Hematopoietic multipotent progenitor cell (in vitro differentiated cells): ENCODE measurements at places on chromosomes 5 and 9. TPM values are rescaled to one million over a fixed set of nuclear protein-coding genes. Genes with fewer than 3 reads are reported as not detected.

- DNase-seq, result no peak
Observed at GRCh38 chr5:140883373-140883772, 1.4 kb downstream of the PCDHA13 start.

GRCh38 chr5:137122075-137122474 lies 377.1 kb downstream of the SPOCK1 start:
- no peak for DNase-seq

- DNase-seq, result no peak
Observed at GRCh38 chr9:4177970-4178758, 121.7 kb downstream of the GLIS3 start.

DNA sequence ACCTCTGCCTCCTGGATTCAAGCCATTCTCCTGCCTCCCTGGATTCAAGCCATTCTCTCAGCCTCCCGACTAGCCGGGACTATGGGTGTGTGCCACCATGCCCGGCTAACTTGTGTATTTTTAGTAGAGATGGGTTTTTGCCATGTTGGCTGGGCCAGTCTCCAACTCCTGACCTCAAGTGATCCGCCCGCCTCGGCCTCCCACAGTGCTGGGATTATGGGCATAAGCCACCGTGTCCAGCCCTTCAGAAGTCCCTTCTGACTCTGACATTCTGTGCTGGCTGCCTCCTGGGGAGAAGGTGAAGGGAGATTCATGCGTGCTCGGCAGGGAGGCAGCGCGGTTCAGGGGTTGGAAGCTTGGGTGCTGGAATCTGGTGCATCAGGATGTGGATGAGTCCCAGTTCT lies 28.8 kb downstream of the PRRX2 start:
- no peak for DNase-seq

DNA sequence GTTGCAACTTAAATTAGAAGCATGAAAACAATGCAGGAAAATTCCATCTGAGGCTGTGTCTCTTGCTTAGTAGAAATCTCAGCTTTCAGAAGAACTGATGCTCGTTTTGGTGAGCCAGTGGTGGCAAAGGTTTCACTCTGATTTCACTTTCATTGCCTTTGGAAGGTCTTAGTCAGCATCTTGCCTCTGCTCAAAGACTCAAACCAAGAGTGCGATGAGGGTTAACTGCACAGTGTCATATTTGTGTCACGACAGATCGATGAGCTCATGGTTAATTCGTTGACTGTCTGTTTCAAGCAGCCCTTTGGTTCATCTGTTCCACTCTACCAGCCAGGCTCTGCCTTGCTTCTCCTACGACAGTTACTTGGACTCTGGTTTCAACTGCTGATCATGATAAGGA lies 331.3 kb upstream of the KIF2A start:
- no peak for DNase-seq

- DNase-seq, result no peak
Observed at GRCh38 chr5:31516802-31517201, 15.1 kb downstream of the DROSHA start.

GRCh38 chr5:157961896-157962590 lies 103.1 kb upstream of the CLINT1 start:
- no peak for DNase-seq

DNA sequence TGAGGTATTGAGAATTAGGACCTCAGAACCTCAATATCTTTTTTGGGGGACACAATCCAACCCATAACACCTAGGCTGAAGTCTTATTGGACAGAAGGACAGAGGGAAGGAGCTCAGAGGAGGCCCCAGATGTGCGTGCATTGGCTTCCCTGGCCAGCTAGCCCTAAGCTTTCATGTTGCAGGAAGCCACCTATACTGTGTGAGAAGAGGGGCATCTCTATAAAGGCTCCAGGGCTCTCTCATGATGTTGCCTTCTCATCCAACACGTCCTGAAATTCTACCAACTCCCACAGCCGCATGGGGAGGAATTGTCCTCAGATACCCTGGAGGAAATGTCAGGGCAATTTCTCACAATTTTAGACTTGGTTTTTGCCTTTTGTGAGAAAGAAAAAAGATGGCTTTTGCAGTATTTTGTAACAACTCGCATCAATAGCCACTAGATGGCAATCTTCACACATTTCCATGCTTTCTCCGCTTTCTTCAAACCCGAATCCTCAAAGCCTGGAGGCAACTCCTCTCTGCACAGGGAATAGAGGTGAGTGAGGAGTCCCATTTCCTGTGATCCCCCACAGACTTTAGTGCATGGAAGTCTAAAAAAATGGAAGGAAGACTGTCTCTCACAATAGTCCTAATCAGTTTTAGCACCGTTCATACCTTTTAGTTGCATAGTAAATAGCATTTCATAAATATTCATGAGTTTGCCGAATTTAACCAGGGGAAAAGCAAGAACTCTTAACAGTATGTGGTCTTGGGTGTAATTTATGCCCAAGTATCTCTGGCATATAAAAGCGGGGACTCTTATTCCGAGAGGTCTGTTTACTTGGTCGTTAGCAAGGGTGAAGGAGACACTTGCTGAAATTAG lies 7.4 kb upstream of the PPP3R2 start:
- DNase-seq, result no peak

DNA sequence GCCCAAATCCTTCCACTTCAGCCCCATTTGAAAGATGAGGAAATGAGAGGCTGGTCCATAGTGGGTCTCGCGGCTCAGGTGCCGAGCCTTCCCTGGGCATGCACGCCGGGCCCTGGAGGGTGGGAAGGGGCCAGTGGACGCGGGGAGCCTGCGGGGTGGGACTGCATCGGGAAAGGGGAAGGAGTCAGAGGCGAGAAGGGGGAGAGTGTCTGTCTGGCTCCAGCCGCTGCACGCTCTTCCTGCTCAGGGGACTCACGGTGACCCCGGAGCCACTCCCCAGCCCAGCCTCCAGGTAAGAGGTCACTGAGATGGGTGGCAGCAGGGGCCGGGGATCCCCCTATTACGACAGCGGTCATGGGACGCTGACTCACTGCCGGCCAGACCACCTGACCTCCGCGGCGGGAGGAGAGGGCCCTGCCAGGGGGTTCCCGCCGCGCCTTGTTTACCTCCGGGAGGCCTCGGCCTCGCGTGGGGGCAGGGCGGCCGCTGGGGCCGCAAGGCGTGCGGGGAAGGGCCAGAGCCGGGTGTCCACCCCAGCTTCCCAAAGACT lies 1.9 kb upstream of the SQSTM1 start:
- peak; percentile 80 for DNase-seq

DNA sequence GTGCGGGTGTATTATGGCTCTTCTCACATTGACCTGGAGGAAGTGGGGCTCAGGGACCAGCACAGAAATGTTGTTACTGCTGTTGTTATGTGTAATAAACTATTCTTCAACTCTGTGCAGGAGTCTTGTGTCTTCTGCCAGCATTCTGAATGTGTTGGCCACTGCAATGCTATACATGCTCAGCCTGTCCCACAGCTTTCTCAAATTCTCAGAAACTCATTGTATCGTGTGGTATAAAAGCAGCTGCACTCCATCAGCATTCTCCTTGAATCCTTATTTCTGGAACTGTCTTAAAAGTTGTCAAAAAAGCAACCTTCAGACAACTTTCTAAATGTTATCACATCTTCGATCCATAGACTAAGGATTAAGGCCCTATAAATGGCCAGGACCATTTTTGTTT lies 72.0 kb downstream of the ZNF474 start:
- DNase-seq, result no peak

DNA sequence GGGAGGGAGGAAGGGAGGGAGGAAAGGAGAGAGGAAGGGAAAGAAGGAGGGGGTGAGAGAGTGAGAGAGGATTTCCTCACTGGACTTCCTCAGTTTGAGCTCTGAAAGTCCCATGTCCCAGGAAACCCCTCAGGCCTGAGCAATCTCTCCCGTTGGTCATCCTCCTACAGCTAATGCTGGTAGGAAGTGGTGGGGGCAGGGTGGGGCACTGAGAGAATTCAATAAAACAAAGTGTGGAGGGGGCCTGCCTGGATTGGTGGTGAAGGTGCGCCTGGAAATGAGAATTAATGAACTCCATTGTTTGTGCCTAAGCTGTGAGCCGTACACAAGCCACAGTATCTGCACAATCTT lies 195.0 kb downstream of the RGS3 start:
- no peak for DNase-seq

DNA sequence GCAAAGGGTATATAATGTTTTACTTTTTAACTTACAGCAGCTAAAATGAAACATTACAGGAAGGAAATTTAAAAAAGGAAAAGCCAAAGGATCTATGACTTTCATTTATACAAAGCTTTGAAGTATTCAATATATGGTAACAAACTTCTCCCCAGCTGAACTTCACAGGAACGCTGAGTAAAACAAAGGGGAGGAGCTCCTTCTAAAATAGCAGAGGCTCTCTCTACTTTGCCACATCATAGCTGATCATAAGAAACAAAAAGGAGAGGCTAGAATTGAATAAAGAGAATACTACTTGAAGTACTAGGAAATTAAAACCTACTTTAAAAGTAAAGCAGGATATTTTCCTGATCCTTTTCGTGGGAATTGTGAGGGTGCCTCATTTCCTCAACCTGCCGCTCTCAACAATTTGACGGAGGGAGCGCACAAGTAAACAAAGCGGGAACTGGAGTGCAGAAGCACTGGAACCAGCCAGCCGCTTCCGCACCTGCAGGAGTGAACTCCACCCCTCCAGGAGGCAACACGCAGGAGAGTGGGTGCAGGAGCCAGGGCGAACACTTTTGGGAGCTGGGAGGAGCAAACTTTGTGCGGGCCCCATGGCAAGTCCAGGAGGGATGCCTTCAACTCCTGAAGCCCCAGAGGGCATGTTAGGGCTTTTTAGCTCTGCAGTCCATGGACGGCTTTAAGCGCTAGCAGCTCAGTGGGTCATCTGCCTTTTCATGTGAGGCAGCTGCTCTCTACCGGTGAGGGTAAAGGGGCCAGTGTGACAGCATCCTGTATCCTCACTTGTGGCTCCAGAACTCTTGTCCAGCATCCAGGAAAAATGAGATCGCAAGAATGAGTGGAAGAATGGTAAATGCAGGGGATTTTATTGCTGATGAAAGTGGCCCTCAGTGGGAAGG lies 757.4 kb downstream of the PTPRD start:
- DNase-seq, result no peak

- peak; percentile 68 for DNase-seq
Observed at GRCh38 chr5:150523472-150524350, 15.8 kb downstream of the NDST1 start.

DNA sequence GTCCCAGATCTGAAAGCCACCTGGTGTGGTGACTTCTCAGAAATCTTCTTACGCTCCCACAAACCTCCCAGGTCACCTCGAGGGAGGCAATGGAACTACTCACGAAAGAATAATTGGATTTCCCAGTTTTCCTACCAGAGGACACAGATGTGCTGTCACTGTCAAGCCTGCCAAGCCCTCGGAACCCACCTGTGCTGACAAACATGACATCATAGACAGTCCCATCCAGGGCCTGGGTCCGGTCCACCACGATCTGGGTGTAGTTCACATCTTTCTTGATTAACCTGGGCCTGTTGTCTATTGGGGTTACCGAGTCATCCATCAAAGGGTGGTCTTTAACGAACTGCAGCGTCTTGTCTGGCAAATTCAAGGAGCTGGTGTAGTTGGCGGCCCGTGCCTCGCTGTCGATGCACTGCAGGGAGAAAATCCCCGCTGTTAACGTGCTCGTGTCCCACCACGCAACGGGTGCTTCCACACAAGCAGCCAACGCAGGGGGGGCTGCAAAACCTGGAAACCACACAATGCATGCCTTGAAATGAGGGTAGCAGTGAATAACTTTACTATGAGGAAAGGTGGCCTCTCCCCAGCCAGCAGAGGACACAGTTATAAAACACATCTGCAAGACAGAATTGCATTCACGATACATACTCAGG lies 69.0 kb downstream of the SECISBP2 start:
- DNase-seq, result no peak

GRCh38 chr5:2335125-2335732 lies 416.2 kb downstream of the IRX2 start:
- DNase-seq, result no peak

GRCh38 chr5:172133359-172134029 lies 54.5 kb downstream of the STK10 start:
- DNase-seq, result no peak

- peak; percentile 85 for DNase-seq
Observed at GRCh38 chr9:126805554-126806262, 868 bp downstream of the ZBTB43 start.

DNA sequence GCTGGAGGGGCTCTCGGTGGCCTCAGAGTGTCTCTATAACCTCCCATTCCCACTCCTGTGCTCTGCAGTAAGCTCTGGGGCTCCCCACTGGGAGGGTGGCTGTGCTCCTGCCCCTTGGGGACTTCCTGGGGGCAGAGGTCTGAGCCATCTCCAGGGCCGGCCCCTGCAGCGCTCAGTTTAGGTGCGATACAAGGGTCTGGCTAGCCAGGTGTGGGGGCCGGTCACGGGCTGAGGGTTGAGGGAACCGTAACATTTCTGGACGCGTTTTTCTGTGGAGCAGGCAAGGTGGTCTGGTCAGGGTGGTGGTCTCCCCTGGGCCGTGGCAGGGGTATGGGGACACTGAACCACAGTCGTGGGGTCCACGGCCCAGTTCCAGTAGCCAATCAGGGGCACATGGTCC lies 38.0 kb upstream of the SLC6A19 start:
- no peak for DNase-seq

- DNase-seq, result no peak
Observed at GRCh38 chr5:56514245-56514644, 281.1 kb upstream of the ANKRD55 start.

DNA sequence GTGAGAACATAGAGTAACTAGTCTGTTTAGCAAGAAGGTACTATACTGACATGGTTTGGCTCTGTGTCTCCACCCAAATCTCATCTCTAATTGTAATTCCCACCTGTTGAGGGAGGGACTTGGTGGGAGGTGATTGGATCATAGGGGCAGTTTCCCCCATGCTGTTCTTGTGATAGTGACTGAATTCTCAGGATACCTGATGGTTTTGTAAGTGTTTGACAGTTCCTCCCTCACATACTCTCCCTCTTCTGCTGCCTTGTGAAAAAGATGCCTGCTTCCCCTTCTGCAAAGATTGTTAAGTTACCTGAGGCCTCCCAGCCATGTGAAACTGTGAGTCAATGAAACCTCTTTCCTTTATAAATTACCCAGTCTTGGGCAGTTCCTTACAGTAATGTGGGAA lies 240.4 kb upstream of the ST8SIA4 start:
- no peak for DNase-seq

- DNase-seq, result peak; percentile 74
Observed at GRCh38 chr9:113993838-113994540, 84.1 kb downstream of the AMBP start.

Gene ORM2
- not detected for total RNA-seq

Gene KIF24
- 2.2 TPM for total RNA-seq

Gene PIP5K1B
- 12.4 TPM for total RNA-seq

Gene PCAT7
- under 0.01 TPM for total RNA-seq

Gene HSPB3
- not detected for total RNA-seq

Gene SLC4A9
- total RNA-seq, result not detected

Gene ZNF474
- total RNA-seq, result 3.2 TPM

Gene FAM151B
- 0.81 TPM for total RNA-seq

Gene SPARC
- 112 TPM for total RNA-seq

Gene PALM2AKAP2
- under 0.01 TPM for total RNA-seq

Gene RORB
- total RNA-seq, result under 0.01 TPM
